ENCODE measurements at places on chromosomes 11 and 22.

DNA sequence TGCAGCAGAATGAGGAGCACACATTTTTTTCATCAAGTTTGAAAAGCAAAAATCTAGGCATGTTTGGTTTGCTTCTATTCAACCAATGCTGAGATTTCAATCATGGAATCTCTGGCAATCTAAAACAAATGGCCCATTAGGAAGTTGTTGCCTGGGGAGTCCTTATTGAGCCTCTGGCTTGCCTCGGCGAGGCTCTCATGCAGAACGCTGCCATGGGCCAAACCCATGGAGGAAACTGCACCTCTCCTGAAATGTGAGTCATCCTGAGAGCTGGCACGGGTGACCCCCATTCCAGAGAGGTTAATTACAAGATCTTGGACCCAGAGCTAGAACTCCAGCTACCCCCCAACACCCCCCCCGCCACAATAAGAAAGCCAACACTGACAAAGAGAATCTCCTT lies 80.7 kb downstream of the MN1 start:
- DNase-seq, result no peak

- DNase-seq, result no peak
Measured at GRCh38 chr11:616320-617198, 809 bp upstream of the IRF7 start.

DNA sequence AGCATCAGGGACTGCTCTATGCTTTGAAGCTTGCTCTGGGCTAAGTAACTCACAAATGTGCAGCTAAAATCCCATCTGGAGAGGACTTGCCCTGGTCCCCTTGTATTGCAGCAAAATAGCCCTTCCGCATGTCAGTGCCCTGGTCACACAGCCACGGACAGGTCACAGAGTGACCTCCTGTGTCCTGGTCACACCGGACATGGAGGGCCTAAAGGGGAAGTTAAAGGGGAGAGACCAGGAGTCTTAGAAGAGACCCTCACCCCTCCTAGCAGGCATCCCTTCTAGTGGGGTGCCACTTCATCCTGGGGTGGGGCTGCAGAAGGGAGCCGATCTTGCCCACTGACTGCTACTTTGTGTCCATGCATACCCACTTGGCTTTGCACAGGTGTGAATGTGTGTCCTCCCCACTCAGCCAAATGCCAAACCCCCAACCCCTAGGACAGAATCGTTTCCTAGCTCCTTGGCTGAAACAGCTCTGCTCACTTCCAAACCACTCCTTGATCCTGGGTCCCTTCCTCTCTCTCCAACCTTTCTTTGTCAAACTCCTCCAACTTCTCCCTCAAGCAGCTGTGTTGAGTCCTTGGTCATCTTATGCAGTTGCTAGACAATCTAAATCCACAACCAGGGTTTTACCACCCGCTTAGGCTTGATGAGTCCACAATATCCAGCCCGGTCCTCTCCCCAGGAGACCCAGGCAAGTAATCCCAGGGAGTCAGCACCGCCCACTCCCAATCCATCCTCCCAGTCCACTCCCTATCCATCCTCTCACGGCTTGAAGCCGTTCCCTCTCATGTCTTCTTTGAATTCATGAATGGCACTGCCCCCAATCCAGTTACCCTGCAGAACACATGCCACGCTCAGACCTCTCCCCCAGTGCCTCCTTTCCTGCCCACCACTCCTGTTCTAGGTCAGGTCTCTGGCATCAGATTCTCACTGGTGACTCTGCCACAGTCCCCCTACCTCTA lies 3.3 kb upstream of the FXYD6 start:
- no peak for DNase-seq

DNA sequence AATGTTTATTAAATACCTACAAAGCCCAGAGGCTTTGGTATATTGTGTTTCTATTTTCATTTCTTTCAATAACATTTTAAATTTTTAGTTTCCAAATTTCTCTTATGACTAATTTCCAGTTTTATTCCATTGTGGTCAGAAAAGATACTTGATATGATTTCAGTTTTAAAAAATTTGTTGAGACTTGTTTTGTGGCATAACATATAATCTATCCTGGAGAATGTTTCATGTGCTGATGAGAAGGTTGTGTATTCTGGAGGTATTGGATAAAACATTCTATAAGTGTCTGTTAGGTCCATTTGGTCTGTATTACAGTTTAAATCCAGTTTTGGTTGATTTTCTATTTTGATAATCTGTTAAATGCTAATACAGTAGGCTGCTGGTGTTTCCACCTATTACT lies 9.8 kb upstream of the RAG1 start:
- no peak for DNase-seq

DNA sequence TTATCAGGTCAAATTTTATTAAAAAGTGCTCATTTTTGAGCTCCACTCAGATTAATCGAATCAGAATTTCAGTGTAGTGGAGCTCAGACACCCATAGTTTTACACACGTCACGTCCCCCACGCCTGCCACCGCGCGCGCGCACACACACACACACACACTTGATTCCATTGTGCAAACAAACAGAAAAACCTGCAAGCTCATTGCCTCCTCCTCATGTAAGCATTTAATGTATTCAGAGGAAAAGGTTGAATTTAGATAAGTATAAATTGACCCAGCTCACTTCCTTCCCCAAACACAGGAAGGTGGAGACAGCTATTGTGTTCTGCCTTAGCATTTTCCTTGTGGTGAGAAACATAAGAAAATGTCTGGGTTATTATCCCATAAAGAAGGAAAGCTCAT lies 336.7 kb downstream of the LUZP2 start:
- DNase-seq, result no peak

DNA sequence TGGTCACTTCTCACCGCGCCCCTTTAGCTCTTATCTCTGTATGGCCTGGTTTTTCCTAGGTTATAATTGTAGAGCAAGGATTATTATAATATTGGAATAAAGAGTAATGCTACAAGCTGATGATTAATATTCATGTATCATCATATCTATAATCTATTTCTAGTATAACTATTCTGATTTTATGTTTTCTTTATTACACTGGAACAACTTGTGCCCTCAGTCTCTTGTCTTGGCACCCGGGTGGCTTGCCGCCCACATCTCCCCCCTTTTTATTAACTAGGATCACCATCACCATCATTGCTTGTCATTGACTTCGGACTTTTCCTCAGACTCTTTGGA lies 11.0 kb downstream of the OR52K1 start:
- no peak for DNase-seq

DNA sequence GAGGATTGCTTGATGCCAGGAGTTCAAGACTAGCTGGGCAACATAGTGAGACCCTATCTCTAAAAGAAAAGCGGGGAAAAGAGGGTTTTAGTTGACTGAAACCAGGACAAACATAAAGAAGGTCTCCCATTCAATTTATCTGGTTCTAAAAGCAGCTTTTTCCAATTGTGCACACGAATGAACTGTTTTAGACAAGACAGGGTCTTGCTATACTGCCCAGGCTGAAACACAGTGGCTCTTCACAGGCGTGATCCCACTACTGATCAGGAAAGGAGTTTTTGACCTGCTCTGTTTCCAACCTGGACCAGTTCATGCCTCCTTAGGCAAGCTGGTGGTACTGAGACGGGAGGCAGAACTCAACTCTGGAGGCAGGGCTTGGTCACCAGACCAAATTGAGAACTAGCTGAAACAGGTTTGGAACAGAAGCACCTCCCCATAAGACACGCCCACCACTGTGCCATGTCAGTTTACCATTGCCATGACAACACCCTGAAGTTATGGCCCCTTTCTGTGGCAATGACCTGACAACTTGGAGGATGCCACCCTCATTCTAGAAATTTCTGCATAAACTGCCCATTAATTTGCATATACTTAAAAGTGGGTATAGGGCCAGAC lies 2.8 kb upstream of the NUCB2 start:
- no peak for DNase-seq

DNA sequence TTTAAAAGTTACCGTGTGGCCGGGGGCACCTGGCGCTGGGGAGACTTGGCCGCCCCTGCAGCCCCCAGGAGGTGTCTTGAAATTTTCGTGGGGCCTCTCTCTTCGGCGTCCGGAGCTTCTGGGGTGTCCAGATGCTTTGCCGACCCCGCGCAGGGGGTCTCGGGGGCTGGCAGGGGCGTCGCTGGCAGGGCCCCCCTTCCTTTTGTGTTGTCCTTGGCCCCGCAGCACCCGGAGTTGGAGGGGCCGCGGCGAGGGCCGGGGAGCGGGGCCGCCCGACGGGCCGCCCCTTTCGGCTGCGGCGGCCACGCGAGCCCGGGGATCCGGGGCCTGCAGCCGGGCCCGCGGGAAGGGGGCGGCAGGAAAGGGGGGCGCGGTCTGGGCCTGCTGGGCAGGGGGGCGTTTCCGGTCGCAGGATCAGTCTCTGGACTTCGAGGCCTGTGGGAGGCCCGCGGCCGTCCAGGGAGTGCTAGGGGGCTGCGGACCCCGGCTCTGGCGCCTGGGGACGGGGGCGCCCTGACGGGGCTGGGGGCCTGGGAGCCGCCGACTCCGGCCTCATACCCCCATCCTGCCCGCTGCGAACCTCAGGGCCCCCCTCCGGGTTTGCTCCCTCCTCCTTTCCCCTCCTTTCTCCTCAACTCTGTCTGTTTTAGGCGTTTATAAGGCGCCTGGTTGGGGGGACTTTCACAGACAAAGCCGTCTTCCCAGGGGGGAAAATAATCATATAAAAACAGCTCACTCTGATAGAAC lies 869 bp downstream of the ZC3H7B start:
- DNase-seq, result no peak

DNA sequence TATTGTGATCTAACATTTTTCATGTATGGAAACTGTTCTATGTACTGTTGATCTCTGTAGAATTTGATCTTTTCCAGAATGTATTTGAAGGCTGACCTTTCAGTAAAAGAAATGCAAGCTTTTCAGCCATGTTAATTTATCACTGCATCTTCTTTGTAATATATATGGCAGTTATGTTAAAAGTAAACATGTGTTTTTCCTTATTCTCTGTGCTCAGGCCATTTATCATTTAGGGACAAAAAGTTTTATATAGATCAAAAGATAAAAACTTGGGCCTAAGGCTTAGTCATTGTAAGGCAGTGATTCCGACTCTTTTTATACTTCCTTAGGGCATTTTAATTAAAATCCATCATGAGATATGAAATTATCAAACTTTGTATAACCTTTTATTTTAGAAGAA lies 48.7 kb downstream of the KDM2A start:
- no peak for DNase-seq

DNA sequence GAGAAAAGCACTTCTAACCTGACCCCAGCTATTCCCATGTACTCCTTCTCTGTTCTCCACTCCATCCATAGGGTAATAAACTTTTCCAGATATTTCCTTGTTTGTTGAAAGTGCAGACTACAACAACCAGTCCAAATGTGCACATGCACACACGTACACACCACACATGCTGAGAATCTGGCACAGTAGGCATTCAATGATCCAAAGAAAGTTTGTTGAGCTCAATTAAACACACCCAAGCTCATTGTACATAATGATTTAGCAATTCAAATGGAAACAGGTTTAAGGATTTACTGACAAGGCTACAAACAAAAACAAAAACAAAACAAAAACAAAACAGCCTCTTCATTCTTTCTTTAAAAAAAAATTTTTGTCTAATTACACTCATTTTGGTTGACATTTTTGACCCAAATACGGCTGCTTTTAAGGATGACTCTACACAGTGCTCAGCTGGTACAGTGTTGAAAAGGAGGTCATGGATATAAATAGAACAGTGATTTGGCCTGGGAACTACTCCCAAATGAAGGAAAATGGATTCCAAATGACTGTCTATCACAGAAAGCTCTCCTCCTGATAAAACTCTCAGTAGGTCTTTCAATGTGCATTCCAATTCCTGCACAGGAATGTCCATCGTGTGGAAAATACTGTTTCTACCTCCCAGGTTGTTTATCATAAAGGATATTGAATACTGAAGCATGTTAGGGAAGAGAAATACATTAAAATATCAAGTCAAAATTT lies 232.2 kb downstream of the GUCY1A2 start:
- DNase-seq, result no peak

DNA sequence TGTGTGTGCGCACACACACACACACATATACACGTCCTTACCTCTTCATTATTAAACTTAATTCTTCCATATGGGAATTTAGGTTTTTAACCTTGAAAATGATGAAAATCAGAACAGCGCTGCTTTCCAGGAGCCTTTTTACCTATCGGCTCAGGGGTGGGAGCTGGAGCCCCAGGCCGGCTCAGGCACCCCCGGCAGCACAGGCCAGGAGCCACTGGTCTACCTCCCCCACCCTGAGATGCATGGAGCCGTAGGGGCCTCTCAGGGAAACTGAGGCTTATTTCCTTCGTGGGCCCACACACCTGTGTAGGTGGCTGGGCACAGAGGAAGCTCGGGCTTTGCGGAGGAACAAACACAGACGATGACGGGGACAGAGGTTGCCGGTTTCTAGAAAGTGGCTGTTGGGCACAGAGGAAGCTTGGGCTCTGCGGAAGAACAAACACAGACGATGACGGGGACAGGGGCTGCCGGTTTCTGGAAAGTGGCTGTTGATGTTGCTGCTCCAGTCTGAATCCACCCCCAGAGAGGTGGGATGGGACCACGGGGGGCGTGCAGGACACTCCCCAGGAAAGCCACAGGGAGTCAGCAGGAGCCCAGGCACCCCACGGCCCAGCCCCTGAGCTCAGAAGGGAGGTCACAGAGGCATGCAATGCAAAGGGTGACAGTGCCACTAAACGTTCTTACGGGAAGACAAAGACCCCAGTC lies 149.4 kb downstream of the BRD1 start:
- no peak for DNase-seq

- no peak for DNase-seq
Measured at GRCh38 chr11:111851636-111852035, 19.7 kb downstream of the ALG9 start.

DNA sequence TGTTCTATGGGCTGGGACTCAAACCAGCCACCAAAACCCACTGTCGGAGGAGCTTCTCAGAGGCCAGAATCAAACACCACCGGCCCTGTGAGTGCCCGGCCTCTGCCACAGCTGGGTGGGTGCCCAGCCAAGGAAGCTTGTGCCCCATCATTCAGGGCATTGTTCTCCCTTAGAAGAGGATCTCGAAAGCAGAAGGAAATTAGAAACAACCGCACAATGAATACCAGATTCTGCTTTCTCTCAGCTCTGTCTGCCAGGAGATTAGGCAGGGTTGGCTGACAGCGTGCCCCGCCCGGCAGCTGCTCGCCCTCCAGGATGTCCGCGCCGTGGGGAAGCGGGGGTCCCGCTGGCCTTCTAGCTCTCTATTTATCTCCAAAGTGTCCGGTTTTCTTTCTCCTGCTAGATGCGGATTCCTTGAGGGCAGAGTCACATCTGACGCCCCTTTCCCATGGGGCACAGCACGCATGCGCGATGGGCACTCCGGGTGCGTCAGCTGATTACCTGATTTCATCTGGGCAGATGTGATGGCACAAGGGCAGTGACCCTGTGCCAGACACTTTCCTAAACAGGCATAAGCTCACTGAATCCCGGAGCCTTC lies 25.5 kb downstream of the SCGB1A1 start:
- DNase-seq, result no peak

Data from urinary bladder (tissue), 4 donors.